AG20443 (cell line): ENCODE measurements at places on chromosomes 2 and 18.

DNA sequence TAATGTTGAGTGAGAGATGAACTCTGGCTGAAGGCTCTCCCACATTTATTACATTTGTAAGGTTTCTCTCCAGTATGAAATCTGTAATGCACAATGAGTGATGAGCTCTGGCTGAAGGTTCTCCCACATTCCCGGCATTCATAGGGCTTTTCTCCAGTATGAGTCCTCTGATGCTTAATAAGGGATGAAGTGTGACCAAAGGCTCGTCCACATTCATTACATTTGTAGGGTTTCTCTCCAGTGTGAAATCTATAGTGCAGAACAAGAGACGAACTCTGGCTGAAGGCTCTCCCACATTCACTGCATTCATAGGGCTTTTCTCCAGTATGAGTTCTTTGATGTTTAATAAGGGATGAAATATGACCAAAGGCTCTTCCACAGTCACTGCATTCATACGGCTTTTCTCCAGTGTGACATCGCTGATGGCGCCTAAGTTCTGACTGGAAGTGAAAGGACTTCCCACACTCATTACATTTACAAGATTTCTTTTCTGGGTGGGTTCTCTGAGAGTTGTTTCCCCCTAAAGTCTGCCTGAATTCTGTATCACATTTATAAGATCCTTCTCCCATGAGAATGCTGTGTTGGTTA, 10.2 kb downstream of the ZNF514 start:
- DNase-seq, result no peak

- no peak for DNase-seq
Measured at GRCh38 chr2:138276339-138276738, 225.2 kb upstream of the SPOPL start.

GRCh38 chr18:42176599-42176998, 221.6 kb downstream of the PIK3C3 start:
- DNase-seq, result no peak

GRCh38 chr2:101777337-101777736, 79.8 kb downstream of the MAP4K4 start:
- no peak for DNase-seq
